ENCODE measurements at places on chromosomes 3 and 15.

DNA sequence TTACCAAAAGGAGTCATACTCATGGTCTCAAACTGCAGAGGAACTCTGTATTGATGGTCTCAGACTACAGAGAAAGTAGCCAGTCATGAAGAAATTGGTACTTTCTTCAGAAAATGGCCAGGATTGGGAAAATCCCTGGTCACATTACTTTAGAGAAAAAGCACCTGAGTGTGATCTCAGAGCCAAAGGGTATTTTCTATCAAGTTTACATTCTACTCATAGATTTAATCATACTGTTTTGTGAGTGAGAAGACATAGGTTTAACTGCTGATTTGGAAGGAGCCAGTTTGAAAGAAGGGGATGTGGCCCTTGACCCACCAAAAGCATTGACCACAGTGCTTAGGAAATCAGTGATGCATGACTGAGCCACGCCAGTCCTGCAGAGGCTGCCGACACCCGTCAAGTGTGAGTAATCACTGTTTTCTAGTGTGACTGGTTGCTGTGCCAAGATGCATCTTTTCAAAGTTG, 203.6 kb downstream of the AKAP13 start:
- peak; percentile 45 for DNase-seq

- DNase-seq: no peak
Observed at GRCh38 chr3:118842147-118842863, 192.3 kb downstream of the IGSF11 start.

- DNase-seq: peak; percentile 13
Observed at GRCh38 chr3:114418724-114419543, 125.1 kb downstream of the TIGIT start.

- no peak for DNase-seq
Observed at GRCh38 chr3:185995352-185995751, 57.5 kb upstream of the TRA2B start.

DNA sequence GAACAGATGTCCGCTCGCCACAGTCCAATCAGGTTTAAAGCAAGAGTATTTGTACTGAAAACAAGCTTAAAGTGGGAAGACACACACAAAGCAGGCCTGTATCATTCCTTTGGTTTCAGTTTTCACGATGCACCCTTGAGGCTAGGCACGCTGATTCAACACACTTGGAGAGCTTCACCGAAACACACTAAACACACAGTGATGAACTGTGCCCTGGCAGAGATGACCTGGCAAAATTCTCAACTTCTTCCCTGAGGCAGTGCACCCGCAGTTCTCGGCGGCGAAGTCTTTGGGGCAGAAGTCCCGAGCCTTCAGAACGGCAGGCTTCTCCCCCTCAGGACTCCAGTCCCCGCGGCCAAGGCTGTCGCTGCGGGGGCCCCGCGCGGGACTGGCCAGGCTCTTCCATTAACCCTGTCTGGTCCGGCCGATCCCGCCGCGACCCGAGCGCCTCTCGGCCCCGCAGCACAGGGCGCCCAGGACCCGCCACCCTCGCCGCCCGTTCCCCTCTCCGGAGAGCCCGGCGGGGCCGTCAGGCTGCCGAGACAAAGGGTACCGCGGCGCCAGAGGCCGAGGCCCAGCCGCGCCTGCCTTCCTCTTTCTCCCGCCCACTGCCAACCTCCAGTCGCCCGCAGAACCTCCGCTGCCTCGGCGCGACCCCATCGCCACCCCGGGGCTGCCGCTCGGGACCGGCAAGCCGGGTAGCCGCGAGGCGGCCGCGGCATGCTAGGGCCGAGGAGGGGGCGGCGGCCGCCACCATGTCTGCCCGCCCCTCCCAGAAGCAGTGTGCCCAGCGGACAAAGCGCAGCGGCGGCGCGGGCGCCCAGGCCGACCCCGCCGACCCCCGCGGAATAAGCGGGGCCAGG, 792 bp downstream of the GABPB1 start:
- DNase-seq: peak; percentile 71

DNA sequence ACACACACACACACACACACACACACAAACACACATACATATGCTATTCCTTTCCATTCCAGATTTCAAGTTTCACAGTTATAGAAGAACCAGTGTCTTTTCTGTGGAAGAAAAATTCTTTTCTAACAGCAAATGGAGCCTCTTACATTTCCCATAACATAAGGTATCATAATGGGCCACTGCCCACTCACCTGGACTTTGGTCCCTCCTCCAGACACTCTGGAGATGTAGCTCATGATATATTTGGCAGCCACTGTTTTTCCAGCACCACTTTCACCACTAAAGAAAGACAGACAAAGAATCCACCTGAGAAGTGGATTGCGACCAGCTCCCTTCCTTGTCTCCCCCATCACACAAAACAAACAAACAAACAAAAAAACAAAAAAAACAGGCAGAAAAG, 29.8 kb downstream of the LDHAL6B start:
- DNase-seq: no peak

GRCh38 chr3:127697551-127698240, 24.9 kb downstream of the ABTB1 start:
- DNase-seq: peak; percentile 67

DNA sequence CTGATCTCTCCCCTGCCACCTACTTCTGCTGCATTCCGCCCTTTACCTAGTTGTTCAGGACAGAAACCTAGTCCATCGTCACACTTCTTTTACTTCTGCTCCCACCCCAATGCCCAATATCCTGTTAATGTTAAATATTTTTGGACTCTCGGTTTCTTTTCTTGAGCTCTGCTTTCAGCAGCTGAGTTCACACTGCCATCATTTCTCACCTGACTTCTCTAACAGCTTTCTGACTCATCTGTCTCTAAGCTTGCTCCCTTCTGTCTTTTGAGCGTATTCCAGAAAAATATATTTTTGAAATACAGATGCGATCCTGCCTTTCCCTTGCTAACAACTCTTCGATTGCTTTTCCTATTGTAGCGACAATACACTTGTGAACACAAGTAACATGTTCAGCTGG, 183.4 kb downstream of the KLHL25 start:
- DNase-seq: no peak

DNA sequence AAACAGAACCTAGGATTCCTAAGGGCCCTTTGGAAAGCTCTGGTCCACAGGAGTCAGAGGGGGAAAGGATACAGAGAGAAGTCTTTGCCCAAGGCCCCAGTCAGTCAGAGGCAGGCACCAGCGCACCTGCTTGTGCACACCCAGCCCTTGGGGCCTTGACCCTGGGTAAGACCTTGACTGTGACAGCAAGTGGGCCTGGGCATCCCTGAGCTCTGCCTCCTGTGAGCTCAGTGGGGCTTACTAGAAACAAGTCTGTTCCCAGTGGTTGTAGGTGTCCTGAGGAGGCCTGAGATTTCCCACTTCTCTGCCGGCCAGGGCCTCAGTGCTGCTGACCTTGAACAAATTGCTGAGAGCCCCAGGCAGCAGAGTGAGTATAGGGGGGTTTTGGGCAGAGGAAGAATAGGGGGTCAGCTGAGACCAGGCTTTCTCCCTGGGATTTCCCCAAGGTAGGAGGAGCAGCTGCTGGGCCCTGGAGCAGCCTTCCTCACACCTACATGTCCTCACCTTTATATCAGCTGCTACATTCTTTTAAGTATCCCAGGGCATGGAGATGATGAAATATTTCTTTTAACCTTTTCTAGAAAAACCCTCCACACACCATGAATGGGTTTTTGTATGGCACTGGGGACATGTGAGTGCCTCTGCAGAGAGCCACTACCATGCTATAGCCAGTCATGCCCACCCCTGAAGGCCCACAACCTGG, 9.7 kb upstream of the DAG1 start:
- no peak for DNase-seq

- DNase-seq: no peak
Observed at GRCh38 chr3:71207632-71208031, 375.9 kb downstream of the FOXP1 start.

GRCh38 chr3:194265505-194265892, 85.6 kb downstream of the CPN2 start:
- DNase-seq: peak; percentile 84

DNA sequence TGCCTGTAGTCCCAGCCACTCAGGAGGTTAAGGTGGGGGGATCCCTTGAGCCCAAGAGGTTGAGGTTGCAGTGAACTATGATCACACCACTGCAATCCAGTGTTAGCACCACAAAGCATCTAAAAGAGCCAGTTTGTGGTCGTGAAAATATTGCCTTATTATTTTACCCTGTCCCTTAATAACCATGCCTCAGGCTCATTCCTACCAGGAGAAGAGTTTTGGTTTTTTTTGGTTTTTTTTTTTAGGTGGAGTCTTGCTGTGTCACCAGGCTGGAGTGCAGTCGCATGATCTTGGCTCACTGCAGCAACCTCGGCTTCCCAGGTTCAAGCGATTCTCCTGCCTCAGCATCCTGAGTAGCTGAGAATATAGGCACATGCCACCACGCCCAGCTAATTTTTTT, 17.9 kb upstream of the AVEN start:
- DNase-seq: no peak

DNA sequence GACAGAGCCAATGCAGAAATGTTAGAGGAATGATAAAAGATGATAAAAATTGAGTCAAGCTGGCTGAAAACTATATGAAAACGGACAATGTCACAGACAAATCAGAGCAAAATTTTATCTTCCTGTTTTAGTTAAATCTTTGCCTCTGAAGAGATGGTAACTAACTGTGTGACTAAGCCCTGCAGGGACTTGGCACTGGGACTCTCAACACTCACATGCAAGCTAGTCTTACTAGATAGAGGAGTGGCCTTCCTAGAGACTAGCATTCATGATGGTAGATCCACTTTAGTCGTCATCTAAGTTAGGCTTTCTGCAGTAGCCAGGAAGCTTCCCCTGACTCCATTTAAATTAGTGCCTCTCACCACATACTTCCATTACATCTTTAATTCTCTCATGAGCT, 4.1 kb downstream of the CCDC191 start:
- no peak for DNase-seq

DNA sequence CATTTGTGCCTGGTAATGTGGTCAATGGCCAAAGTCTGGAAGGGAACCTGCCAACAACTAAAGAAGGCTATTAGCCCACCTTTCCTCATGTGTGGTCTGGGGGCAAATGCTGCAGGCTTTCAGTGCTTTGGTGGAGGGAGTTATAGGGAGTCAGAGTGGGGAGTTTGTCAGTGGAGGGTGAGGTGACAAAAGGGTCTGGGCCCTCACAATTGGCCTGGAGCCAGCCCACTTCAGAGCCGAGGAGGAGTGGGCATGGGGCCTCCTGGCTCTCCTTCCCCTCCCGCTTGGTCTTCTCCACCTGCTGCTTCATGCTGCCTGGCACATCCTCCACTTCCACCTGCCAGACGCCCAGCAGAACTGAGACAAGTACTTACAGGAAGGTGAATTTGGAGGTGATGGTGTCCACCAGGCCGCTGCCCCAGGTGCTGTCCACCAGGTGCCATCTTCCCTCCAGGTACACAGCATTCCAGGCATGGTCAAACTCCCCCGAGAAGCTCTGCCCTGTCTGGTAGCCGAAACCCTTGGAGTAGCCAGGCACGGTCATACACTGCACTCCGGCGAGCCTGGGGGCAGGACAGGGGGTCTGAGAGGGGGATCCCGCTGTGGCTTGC, 40.9 kb downstream of the KY start:
- DNase-seq: no peak

GRCh38 chr3:59127071-59127470, 77.2 kb upstream of the CFAP20DC start:
- DNase-seq: no peak

- no peak for DNase-seq
Observed at GRCh38 chr3:99009851-99010250, 108.4 kb upstream of the DCBLD2 start.

DNA sequence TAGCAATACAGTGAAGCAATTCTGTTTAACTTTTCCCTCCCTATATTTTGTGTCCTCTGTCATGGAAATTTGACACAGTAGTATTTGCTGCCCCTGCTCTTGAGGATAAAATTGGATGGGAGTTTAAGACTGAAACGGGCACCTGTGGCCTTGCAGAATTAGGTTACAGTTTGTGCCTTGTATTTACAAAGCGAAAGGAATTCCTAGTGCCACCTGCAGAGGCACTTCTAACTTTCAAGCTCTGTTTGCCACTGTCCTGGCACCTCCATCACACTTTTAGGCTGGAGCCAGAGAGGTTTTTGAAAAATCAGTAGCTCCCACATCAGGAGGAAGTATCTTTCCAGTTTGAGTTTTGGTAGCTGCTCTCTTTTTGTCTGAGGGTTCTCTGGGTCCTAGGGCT, 39.5 kb downstream of the CD86 start:
- no peak for DNase-seq

DNA sequence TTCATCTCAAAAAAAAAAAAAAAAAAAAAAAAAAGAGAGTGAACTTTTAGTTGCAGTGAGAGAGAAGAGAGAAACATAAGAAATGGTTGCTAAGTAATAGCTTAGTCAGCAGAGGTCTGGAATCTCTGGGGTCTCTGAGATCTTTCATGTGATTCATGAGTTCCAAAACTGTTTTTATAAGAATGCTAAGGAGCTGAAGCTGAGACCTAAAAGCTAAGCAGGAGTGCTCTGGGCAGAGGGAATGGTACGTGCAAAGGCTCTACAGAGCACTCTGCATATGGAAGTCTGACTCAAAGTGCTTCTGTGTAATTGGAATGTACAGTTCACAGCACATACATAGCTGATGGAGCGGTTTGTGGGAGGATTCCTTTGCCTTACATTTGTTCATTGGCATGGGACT, 66.3 kb upstream of the LRIG1 start:
- no peak for DNase-seq

DNA sequence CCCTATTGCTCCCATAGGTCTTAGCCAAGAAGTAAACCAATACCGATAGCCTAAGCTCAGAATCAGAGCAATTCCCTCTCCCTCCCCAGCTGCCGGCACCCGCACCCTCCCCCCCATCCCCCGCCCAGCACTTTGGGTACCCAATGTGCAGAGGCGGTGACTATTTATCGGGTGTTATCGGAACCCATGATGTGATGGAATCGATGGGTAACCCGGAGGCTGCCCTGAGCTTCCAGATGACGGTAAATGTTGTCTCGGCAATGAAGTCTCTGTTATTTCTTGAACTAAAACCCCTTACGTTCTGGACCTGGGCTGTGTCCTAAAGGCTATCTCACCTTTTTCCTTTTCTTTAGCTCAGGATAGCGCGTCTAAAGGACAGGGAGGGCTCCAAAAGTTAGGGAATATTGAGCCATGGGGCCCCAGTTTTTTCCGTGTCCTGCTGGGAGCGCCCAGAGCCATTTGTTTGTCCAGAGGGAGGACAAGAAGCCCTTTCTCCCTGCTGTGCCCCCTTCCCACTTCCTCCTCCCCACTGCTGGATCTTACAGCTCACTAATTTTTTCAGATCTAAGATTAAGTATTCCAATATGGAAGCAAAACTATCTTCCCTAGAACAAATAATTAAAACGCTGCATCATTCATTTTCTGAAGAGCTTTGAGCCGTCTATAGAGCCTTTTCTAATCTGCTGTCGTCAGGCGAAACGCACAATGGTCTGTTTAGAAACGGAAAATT, 1.5 kb downstream of the SLITRK3 start:
- no peak for DNase-seq

Measured in mucosa of descending colon (tissue), 3 donors.